Activated naive CD8-positive, alpha-beta T cell treated with anti-CD3 and anti-CD28 coated beads, Interleukin-2, amount 50 U/mL, for 24 hours (primary cell): ENCODE measurements at places on chromosomes 7 and 10.

DNA sequence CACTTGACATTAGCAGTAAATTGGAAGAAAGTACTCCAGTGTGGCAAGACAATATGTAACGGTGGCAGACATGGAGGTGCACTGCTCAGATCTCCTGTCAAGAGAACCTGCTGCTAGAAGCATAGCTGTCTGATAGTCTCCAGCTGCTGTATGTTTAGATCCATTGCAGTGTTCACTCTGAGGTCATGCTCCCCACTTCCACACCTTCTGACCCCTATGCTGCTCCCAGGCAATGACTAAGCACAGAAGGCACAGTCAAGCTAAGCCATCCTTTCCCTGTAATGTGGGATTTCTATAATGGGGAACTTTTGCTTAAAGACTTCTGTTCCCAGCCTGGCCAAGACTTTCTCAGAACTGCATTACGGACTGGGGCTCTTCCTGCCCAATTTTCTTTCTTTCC, 315.8 kb downstream of the HPSE2 start:
- no peak for DNase-seq

GRCh38 chr7:1619152-1620079, 49.6 kb upstream of the PSMG3 start:
- DNase-seq, result no peak

GRCh38 chr7:22896917-22897316, 74.3 kb upstream of the TOMM7 start:
- no peak for DNase-seq

DNA sequence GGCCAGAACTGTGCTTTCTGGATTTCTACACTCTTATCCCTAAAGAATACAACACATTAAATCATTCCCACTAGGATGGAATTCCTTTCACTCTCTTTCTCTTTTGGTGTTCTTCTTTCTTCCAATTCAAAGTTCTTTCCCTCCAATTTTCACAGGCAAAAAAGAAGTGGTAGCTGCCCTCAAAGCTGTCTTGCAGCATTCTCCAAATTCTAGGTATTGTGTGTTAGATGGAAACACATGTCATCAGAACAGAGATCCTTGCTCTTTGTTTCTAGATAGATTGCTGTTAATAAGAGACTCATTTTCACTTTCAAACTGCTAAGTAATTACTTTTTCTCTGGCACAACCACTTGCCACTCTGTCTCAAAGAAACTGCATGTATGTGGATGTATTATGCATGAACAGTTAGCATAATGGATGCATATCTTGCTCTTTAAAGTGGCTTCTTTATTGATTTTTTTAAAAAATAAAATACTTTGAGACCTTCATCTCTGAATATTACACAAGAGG, 31.0 kb downstream of the SHTN1 start:
- no peak for DNase-seq

DNA sequence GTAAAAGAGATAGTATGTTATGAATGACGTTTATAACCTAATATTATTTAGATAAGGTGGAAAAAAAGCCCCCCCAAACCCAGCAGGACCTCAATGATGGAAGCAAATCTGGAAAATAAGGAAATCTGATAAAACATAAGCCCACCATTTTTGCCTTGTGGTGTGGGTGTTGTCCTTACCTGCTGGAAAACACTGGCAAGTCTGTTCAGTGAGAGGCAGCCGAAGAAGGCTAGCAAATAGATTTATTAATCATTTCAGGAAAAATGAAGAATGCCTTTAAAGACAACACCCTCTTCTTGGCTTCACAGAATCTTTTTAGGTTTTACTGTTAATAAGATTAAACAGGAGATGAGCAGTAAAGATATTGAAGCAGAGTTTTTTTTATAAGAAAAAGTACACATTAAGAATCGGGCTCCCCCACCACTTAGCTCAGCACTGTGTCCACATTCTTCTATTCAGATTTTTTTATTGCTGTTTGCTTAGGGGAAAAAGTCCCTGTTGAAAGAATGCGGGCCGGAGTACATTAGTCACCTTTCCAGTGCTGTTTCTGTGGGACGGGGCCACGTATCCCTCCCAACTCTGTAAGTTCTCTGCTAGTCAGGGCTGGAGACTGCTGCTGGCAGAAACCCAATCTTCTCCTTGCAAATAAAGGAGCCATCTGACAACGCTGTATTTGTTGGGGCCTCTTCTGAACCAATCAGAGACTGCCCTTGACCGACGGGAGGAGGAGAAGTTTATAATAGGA, 104.1 kb downstream of the EVX1 start:
- no peak for DNase-seq

GRCh38 chr7:95433952-95434556, 774 bp downstream of the PON2 start:
- no peak for DNase-seq

GRCh38 chr10:9075420-9075819, 1020.9 kb downstream of the GATA3 start:
- no peak for DNase-seq

DNA sequence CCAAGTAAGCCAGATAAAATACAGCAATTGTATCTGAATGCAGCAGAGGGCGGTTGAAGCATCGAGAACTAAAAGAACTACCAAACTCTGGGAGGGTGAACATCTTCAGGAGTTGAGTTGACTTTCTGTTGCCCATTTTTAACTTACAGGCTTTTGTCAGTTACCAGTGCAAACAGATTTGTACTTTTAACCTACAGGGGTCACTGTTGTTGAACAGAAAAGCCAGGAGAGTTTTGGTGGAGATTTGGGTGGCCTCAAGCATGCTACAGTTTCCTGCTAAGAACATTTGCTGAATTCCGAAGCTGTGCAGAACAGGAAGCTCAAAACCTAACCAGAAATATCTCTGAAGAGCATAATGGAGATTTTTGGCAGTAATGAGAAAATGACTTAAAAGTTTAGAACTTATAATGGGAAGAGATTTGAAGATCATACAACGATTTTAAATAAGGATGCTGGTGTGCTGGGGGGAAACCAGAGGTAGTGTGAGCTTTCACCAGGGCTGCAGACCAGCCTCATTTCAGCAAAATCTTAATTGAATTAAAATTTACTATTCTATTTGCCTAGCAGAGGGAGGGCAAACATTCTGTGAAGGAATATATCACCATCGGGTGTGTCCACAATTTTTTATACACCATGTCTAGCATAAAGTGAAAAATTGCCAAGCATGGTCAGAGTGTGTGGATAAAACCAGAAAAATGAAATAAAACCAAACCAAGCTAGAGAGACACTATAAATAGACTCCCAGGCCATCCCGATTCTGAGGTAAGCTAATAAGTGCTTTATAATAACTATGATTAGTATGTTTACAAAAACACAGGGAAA, 208.6 kb upstream of the CCDC6 start:
- no peak for DNase-seq

- no peak for DNase-seq
These were observed 42.5 kb downstream of the MTPN start for GRCh38 chr7:135934651-135935050.

- peak; percentile 10 for DNase-seq
These were observed 33.7 kb downstream of the SCRN1 start for GRCh38 chr7:29955799-29956486.

GRCh38 chr7:27115221-27116026, 12.9 kb upstream of the HOXA2 start:
- no peak for DNase-seq

DNA sequence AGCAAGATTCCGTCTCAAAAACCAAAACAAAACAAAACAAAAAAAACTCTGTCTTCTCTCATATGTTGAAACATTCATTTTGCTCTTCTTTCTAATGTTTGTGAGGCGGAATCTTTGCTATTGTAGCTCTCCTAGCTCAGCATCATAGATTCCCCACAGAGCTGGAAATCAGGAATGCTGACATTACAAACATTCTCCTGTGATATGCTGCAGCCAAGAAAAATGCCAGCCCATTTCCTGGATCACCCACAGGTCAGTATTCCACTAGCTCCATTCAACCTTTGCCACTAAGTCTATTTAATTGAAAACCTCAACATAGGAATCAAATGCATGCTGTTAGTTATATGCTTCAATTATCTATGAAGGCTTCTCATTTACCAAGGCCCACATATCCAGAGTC, 186.3 kb downstream of the IPMK start:
- DNase-seq, result no peak

DNA sequence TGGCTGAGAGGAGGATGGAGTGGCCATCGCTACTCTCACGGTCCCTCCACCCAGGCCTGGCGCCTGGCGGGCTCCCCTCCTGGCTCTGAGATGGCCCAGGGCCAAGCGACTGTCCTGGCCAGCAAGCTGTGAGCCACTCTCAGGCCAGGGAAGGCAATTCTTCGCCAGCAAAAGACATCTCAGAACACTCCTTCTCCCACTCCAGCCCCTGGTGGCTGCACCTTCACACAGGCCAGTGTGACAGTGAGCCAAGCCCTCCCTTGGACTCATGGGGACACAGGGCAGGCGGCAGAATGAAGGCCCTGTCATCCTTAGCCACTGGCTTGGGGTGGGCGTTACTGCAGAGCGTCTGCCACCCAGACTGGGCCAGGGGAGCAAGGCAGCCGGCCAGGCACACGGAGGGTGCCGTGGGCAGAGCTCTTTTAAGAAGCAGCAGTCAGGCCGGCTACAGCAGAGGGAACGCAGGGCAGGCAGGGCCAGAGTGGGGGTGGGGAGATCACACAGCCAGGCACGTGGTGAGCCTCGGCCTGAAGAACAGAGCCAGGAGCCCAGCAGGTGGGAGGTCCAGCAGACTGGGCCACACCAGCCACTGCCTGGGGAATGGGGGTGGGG, 14.4 kb downstream of the STK32C start:
- no peak for DNase-seq

GRCh38 chr10:122503012-122503411, 41.7 kb downstream of the HTRA1 start:
- DNase-seq, result no peak

DNA sequence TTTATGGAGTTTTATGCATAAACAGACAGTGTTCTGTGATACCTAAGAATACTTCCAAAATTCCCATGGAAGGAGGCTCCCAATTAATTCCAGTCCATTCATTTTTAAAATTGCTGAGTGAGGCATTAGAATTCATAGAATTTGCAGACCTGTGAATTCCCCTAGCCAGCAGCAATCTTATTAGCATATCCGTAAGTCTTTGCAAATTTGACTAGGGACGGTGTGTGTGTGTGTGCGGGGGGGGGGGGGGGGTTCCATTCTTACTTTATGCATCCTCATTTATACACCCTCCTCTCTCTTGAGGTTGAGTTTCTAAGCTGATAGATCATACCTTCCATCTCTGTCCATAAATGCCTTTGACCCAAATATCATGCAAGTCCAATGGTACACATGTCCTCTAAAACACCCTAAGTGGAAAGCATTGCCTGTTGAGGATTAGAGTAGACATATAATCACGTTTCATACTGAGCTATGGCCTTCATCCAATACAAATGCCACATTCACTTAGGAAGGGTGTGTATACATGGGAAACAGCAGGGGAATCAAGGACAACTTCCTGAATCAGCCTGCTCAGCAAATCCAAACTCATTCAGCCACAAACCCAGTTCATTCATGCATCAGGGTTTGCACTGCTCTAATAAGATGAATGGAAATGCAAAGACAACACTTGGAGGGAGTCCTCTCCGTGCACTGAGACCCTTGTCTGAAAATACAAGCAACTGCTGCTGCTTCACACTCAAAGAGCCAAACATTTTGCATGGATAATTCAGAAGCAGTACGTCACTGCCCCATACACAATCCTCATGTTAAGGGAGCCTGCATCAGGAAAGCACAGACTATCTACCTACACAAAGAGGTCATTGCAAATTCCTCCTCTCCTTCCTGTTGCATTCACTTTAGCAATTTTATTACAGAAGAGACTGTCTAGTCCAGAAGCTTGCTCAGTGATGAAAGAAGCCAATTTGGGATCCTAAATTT, 350.8 kb downstream of the KCNMA1 start:
- no peak for DNase-seq

GRCh38 chr10:27794157-27794556, 48.5 kb upstream of the MKX start:
- DNase-seq, result no peak

GRCh38 chr7:98733036-98733435, 116.0 kb downstream of the NPTX2 start:
- peak; percentile 73 for DNase-seq

DNA sequence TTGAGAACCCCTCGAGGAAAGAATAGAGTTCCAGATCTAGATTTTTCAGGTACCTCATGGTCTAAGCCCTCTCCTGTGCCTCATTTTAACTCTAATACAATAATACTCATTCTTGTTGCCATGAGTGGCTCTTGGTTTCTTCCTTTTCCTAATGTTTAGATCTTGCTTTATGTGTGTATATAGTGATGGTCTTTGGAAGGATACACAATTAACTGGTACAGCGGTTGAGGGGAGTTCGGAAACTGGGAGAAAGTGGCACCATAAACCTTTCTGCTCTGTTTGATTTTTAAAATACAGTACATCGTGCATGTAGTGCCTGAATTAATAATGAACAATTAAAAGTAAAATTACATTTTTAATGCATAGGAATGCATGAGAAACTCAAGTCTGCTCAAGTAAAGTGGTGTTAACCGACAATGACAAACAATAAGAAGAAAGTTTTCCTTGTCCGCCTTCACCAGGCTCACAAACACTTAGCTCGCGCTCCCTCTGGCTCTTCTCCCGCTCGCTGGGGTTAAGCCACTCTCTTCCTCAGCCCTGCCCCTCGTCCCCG, 386 bp upstream of the EIF4EBP2 start:
- DNase-seq, result no peak

DNA sequence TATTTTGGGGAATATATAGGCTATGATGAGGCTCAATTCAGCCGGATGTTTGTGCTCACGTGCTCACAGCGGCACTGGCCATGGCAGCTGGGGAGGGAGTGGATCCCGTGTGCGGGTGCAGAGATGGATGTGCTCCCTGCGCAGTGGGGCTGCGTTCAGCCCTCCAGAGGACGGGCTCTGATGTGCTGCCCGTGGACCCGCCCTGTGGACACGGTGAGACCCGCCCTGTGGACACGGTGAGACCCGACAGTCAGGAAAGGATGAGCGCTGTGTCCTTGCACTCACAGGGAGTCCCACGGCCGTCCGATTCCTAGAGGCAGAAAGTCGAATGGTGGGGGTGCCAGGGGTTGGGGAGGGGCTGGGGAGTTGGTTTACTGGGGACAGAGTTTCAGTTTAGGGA, 89.0 kb downstream of the DNAJB6 start:
- no peak for DNase-seq

- no peak for DNase-seq
These were observed 494.4 kb downstream of the TCERG1L start for GRCh38 chr10:130817046-130817624.

- no peak for DNase-seq
These were observed 99.8 kb downstream of the CCDC71L start for GRCh38 chr7:106561151-106561550.
